ENCODE measurements at places on chromosomes 7 and 10.

DNA sequence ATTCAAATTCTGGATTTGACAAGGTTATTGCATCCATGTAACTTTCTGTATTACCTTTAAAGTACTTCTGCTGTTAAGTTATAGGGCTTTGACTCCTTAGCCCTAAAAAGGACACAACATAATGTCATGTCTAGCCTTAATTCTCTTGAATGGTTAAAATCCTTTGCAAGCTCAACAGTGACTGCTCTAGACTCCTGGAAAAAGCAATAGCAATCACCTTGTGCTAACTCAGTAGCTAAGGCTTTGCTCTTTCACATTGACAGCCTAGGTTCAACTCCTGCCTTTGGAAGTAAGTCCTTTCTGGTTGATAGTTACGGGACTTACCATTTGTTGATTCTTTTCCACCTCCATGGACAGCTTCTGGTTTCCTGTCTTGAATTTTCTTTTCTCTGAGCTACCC is 16.1 kb upstream of the CREB3L2 start:
- DNase-seq: no peak

- no peak for DNase-seq
These were observed 77.6 kb downstream of the ITGA8 start for GRCh38 chr10:15642095-15642494.

- DNase-seq: peak; percentile 42
These were observed 3.8 kb upstream of the DMTF1 start for GRCh38 chr7:87148332-87148955.

GRCh38 chr7:32089256-32089655 is 19.0 kb upstream of the PDE1C start:
- DNase-seq: no peak

DNA sequence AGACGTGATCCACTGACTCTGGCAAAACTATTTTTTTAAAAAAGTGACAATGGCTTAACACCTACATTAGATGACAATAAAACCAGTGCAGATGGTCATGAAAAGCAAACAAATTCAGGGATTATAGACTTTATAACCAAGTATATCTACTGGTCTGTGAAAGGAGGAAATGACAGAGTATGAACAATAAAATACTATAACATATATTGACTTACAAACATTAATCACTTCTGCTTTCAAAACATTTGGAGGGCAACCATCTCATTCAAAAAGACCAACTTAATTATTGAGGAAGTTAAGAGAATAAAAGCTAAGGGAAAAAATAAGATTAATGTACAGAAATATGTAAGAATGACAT is 34.8 kb downstream of the JMJD1C start:
- DNase-seq: no peak

GRCh38 chr10:103049237-103049636 is 131.1 kb downstream of the CNNM2 start:
- DNase-seq: no peak

GRCh38 chr7:7698930-7699329 is 19.5 kb downstream of the RPA3 start:
- no peak for DNase-seq
